Calu3 (cell line): ENCODE measurements at places on chromosomes 2 and 18. TPM values are rescaled to one million over a fixed set of nuclear protein-coding genes. Genes with fewer than 3 reads are reported as not detected.

DNA sequence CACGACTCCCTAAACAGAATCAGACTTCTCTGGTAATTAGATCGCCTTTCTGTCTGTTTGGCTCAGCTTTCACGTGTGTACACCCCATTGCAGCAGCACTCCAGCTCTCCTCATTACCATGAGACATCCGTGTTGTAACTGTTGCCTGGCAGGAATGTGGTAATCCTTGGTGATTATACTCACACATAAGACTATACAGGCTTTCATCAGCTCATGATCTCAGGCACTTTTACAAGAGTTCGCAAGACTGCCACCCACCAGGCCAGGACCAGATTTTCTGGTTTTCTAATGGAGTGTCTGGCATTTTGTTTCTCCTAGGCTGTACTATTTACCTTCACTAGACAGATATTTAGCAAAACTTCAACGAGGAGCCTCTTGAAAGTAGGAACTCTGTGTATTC, 50.2 kb downstream of the ACVR1 start:
- DNase-seq = peak; percentile 57

- no peak for DNase-seq
Observed at GRCh38 chr2:4866198-4866597, 826.0 kb upstream of the SOX11 start.

- DNase-seq = no peak
Observed at GRCh38 chr18:285817-286216, 18.0 kb upstream of the THOC1 start.

DNA sequence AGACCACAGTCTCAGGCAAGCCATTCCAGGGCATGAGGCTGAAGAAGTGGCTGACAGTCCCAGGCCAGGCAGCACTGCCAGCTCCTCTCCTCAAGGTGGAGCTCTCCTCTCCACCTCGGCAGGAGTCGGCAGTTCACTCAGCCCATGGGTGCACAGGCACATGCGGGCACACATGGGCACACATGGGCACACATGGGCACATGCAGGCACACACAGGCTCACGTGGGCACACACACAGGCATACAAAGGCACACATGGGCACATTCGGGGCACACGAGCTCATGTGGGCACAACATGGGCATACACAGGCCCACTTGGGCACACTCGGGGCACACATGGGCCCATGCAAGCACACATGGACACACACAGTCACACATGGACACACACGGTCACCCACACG, 65.3 kb upstream of the TAF1B start:
- DNase-seq = no peak

- DNase-seq = peak; percentile 99
Observed at GRCh38 chr2:134918526-134919340, at the start of gene CCNT2. Gene CCNT2 (plus strand): TSS chr2:134918822. CDS start chr2:134918855, 33 bp downstream.

DNA sequence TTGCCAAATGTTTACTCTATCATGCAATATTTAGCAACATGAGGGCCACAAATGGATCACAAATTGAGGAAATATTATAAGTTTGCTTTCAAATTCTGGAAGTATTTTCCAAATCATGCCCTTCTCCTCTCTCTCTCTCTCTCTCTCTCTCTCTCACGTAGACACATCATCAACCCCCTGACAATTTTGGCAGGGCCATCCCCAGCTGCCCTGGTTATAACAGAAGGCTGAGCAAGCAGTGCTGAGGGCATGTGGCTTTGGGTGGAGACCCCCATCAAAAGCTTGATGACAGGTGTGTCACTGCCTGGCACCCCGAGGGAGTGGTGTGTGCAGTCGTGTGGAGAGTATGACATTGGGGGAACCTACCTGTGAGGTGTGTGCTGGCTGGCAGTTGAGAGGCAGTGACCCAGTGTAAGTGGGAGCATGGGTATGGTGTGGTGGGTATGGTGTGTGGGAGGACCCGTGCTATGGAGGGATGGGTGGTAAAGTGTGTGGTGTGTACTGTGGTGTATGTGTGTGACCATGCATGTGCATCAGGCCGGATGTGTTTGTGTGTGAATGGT, 224.5 kb downstream of the TTC32 start:
- DNase-seq = no peak

GRCh38 chr2:20346565-20347381, 3.9 kb downstream of the PUM2 start:
- DNase-seq = no peak

The CCBE1 gene
- 0.05 and 0.12 TPM in 2 replicates for total RNA-seq

The DNAJC5G gene
- total RNA-seq = not detected in 2 replicates

GRCh38 chr18:6414723-6415417, at the start of gene L3MBTL4:
Gene L3MBTL4 (minus strand): TSS chr18:6414911. CDS start chr18:6311625, 103,286 bp downstream.
- peak; percentile 45 for DNase-seq

DNA sequence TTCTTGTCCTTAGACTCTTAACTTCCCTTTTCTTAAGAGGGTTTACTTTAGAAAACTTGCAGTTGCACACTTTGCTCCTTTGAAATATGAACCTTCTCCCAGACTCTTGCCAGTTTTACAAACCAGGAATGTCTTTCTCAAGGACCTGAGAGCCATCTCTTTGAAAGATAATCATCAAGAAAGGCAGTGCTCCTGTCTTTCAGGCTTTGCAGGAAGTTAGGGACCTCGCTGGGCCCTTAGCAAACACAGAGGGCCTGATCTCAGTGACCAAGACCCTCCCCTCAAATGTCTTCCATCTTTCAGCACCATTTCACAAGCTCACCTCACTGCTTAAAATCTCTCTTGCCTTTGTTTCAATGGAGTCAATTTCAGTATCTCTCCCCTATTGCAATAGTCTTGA, 32.0 kb upstream of the NYAP2 start:
- no peak for DNase-seq

DNA sequence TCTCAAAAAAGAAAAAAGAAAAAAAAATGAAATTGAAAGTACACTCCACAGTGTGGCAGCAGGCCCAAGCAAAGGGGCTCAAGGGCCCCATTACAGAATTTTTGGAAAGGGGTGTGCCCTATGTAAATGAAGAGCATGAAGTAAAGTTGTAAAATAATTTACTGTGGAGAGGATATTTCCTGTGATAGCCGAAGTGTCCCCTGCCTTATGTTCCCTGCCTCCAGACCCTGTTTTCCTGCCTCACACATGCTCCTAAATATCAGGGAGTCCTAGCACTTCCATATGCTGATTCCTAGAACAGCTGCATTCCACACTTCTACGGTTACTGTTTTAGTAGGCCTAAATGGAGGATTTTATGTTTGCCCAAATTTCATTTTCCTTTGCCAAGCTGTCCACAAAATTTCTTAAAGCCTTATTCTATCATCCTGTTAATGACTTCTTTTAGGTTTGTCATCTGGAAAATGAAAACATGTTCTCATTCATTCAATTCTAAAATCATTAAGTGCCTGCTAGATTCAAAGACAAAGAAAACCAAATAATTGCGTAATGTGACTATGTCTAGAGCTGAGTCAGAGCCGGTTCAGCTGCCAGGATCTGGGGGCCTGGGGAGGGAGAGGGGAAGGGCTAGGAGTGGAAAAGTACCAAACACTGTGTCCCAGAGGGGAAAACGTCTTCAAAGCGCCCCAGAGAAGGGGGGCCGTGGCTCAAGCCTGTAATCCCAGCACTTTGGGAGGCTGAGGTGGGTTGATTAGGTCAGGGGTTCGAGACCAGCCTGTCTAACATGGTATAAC, 25.9 kb upstream of the IMPA2 start:
- no peak for DNase-seq

The MRPL19 gene
- total RNA-seq = 51.0 and 53.3 TPM in 2 replicates

The GAL3ST2 gene
- total RNA-seq = 0.27 TPM in 1 of 2 replicates, not detected in the other

GRCh38 chr2:189982780-189983394, 79.6 kb downstream of the MSTN start:
- no peak for DNase-seq

The SCTR gene
- 0.56 and 0.85 TPM in 2 replicates for total RNA-seq

DNA sequence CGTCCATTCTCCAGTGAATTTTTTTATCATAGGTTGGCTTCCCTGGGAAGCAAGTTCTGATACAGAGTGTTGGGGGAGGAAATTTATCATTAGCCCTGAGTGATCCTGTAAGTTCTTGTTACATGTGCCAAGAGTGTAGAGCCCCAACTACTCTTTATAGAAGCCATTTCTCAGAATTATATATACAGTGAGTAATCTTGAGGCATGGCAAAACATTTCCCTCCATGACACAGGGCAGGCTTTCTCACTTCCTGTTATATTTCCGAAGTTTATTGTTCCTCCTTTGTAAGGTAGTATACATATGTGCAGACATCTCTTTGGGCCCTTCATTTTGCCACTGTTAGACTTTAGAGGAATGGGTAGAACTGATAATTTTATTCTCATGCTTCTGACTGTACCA, 484.7 kb upstream of the NRXN1 start:
- DNase-seq = no peak

The MATN3 gene
- total RNA-seq = 2.3 and 3.4 TPM in 2 replicates

The ANKAR gene
- 2.1 and 6.3 TPM in 2 replicates for total RNA-seq

DNA sequence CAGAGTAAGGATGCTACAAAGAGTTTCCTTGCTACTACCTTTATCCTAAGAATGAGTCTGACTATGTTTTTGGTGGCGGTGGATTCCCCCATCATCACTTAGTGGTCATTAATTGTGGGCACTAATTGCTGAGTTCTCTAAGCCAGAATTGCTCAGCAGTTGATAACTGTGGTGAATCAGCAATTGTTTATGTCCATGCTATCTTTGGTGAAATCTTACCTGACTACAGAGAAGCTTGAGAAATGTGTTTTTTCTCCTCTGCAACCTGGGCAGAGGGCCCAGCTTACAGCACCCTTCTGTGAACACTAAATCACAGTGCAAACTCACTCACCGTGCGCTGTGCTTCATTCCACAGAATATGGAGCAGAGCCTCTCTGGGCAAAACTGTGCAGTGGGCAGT, 683.6 kb downstream of the CNTNAP5 start:
- no peak for DNase-seq

GRCh38 chr2:43899589-43899988, 60.8 kb downstream of the ABCG8 start:
- no peak for DNase-seq

DNA sequence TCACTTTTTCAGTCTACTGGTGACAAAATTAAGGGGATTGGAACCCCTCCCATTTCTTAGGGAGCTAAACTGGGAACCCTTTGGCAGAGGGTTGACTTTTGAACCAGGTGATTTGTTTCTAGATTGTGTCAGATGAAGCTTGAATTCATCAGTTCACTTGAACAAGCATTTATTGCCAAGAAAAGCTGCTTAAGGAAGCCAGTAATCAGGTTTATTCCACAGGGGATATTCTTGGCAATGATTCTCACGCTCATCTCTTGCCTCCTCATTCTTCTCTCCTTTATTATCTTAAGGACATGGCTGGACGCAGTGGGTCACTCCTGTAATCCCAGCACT, 101.0 kb downstream of the ALPK2 start:
- DNase-seq = no peak

GRCh38 chr18:36389027-36389426, 91.5 kb downstream of the FHOD3 start:
- no peak for DNase-seq

GRCh38 chr2:149645391-149645790, 57.8 kb upstream of the MMADHC start:
- DNase-seq = no peak

The RND3 gene
- 118 and 143 TPM in 2 replicates for total RNA-seq

DNA sequence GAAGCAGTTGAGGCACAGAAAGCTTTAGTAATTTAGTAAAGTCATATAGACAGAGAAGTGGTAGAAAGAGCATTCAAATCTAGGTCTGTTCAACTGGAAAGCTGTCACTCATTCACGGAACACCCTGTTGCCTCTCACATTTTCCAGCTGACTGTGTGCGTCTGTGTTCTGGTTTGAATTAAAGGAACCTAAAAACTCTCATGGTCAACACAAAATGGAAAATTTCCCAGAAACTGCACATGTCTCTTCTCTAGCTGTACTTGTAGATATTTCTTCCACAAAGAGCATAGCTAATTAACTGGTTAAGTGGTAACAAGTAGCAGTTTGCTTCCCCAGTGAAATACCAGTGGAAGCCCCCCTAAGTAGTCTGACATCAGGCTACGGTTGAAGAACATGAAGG, 390.8 kb downstream of the TGIF1 start:
- no peak for DNase-seq

- DNase-seq = no peak
Observed at GRCh38 chr2:240815761-240816583, 4.0 kb downstream of the KIF1A start.

GRCh38 chr2:147872967-147873366, 28.1 kb downstream of the ACVR2A start:
- no peak for DNase-seq
